Activated CD8-positive, alpha-beta memory T cell treated with anti-CD3 and anti-CD28 coated beads for 4 hours (primary cell): ENCODE measurements at places on chromosomes 6 and 20.

- DNase-seq, result no peak
Measured at GRCh38 chr6:5471637-5472398, 210.5 kb downstream of the FARS2 start.

GRCh38 chr6:150937132-150937906, 71.8 kb downstream of the MTHFD1L start:
- DNase-seq, result no peak

- no peak for DNase-seq
Measured at GRCh38 chr6:170378502-170378901, 71.9 kb downstream of the FAM120B start.

DNA sequence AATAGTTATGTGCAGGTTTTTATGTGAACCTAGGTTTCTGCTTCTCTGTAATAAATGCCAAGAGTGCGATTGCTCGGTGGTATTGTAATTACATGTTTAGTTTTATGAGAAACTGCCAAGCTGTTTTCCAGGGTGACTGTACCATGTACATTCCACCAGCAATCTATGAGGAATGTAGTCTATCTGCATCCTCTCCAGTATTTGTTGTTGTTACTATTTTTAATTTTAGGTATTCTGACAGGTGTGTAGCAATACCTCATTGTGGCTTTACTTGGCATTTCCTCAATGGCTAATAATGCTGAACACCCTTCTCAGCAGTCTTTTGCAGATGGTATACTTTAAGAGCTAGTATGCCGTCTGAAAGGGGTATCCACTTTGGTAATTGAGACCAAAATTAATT, 142.1 kb downstream of the BMP2 start:
- no peak for DNase-seq

DNA sequence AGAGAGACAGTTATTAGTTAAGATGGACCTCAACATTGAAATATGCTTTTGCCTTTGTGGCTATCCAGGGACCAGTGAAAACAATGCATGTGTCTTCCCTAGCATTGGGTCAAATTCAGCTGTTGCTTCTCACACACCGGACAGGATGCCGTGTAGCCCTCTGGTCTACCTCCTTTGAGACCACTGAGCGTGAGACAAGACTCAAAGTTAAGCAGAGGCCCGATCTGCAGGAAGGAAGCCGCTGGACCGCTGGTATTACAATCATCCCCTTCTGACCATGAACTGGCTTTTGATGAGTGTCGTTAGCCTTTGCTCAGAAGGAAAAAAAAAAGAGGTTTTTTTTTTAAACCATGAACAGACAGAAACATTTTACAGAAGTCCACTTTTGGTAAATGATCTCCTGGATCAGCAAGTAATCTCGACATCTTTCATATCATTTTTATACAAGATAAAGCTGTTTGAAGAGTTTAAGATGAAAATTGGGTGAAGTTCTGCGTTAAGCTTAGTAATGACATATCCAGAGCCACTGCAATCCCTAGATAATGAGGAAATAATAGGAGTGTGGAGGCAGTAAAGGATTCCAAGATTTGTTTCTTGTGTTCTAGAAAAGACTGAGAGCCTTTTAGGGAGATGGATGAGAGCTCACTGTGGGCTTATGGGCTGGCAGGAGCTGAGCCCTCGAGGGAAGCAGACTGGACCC, 622.8 kb downstream of the QKI start:
- DNase-seq, result no peak

- DNase-seq, result no peak
Measured at GRCh38 chr6:160015778-160016684, 47.1 kb downstream of the IGF2R start.

- no peak for DNase-seq
Measured at GRCh38 chr6:107533415-107534059, 43.6 kb downstream of the SOBP start.

DNA sequence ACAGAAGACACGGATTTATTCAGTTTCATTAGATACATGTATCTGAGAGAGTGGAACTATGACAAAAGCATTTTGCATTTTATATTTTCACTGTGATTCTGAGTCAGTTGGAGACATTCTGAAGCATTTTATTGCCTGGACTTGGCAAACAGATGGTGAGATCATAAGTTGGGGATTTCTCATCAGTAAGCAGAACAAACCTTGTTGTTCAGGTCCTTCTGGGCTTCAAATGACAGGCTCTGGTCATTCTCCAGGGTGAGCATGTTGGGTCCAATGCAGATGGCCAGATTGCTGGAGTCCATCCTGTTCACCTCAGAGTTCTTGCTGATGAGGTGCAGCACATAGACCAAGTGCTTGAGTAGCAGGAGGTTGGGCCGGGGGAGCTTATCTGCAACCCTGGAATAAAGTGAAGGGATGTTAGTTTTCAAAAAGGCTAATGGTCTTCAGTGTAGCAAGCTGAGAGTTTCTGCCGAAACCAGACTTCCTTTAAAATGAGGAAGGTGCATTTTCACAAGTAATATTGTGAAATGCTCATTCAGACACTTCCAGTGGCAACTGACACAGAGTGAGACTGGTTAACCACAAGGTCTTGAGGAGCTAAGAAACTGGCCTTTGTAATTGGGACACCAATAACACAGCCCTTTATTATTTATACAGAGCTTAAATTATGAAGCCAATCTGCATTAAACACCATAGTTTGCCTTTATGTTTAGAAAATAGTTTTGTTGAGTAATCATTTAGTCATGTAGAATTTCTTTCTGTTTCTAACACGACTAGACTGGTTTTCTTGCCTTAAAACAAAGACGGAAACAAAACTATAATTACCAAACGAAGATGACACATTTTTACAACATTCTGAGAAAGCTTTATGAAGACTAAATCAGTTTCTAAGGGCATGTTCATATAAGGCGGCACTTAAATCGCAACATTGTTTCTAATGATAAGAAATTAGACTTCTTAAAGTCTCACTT, 5.6 kb downstream of the TAGAP start:
- DNase-seq, result no peak

- no peak for DNase-seq
Measured at GRCh38 chr20:14919501-14920081, 582.2 kb upstream of the FLRT3 start.

DNA sequence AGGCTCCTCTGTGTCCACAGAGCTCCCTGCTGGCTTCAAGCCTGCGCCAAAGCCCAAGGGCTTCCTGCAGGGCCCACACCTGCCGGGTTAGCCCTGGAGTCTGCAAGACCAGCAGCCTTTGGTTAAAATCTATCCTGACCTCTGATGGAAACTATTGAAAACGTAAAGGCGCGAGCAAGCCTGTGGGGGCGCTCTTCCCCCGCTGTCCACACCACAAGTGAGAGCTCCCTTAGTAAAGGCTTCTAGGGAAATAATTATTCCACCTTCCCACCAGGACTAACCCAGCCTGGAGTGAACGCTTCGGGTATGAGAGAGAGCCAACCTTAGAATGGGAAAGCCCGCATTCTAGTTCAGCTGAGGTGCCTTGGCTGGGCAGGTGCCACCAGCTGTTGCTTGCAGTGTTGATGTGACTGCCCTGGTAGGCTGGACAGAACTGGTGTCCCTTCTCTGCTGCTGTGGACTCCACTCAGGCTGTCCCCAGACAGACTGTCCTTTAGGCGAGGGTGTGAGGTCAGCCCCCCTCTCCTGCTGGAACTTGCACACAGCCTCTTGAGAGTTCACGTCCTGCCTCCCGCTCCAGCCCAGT, 68.7 kb downstream of the SYTL3 start:
- no peak for DNase-seq

- no peak for DNase-seq
Measured at GRCh38 chr20:16587066-16587465, 13.8 kb upstream of the KIF16B start.

DNA sequence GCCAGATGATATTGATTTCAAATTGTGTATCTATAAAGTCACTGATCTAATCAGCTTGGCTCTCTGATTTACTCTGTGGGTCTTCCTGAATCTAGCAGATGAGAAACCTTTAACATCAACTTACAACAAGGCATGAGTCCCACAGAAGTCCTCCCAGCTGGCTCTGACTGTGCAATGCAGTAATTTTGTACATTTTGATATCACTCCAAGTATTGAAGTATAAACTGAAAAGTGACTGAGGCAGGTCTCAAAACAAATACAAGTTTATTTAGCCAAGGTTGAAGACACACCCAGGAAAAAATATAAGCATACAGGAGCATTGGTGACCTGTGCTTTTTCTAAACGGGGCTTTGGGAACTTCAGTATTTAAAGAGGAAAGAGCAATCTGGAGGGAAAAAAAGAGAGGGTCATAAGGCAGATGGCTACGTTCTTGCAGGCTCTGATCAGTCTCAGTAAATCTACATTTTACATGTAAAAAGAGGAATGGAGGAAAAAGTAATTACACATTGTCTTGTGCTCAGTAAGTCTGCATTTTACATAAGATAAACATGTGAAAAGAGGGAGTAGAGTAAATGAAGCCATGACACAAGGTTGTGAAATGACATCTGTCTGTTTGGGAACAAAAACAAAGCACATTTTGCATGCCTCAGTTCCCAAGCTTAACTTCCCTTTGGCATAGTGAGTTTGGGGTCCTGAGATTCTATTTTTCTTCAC, 59.5 kb downstream of the CRYBG1 start:
- DNase-seq, result no peak

GRCh38 chr6:33207552-33208090, 679 bp upstream of the RING1 start:
- DNase-seq, result no peak

DNA sequence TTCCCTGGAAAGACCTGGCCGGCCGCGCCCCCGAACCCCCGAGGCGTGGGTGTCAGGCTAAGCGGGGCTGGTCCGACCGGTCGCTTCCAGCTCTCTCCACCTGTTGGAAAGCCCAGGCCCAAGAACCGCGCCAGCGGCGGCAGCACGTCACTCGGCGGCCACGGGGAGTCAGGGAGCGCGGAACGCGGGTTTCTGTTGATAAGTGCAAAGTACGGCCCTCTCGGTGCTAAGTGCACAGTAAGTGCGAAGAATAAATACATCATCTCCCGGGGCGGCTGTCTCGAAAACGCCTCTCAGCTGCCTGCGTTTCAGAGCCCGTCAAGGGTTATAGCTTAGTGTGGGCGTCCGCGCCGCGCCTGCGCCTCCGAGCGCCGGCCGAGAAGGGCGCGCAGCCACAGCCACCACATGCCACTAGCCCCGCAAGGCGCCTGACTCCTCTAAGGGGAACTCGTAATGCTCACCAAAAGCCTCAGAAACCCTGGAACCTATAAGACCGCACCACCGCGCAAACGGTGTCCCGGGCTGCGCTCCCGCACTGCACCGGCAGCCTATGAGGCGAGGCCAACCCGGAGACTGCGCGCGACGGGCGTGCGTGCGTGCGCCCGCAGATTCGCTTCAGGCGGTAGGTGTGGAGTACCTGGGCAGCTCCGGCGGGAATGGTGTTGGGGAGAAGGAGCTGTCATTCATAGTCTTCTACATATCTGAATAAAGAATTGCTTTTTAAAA, 9.2 kb upstream of the TBX18 start:
- DNase-seq, result no peak

DNA sequence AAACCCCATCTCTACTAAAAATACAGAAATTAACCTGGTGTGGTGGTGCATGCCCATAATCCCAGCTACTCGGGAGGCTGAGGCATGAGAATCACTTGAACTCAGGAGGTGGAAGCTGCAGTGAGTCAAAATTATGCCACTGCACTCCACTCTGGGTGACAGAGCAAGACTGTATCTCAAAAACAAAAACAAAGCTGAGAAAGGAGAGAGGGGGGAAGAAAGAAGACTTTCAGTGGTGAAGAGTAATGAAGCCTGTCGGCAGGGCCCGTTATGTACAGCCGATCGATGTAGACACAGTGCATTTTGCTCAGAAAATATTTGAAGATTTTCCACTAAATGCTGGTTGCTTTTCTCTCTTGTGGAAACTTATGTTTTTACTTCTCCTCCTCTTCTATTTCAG, 13.8 kb downstream of the VAPB start:
- DNase-seq, result no peak

DNA sequence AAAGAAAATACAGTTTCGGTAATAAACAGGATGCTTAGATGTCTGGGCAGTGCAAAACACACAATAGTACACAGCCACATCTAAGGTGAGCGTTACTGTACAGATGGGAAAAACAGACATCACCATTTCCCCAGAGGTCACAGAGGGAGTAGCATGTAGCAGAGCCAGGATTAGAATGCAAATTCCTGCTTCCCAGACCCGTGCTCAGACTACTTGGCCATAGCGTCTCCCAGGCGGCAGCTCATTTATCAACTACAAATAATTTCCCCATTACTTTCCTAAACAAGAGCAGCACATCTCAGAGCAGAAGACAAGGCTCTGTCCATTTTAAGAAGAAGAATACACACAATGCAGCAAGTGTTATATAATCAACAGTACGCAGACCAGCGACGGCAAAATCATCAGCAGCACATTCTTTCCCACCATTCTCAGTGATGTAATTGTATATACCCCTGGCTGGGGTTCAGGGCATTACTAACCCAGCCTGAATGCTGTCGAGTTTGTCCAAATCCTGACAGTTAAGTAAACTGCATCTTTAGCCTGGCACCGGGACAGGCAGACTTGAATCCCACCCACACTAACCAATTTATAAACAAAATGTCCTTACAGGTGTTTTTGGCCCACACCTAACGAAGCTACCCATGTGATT, 61.9 kb downstream of the CNKSR3 start:
- DNase-seq, result no peak

DNA sequence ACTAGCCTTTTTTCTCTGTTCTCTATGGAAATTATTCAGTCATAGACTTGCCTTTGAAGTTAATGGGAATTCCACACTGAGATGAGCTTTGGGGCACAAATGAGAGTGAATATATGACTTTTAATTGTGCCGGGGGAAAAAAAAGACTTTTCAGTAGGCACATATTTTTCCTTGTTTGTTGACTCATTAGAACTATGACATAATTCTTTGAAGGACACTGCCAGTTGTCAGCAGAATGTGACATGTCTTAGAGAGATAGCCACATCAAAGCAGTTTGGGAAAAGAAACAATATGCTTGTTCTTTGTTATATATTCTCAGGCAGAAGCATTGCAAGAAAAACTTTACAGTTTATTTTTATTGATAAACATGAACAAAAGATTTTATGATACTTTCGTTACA, 138.3 kb downstream of the COL9A1 start:
- DNase-seq, result no peak

GRCh38 chr6:133699741-133700385, 189.1 kb upstream of the TCF21 start:
- no peak for DNase-seq

DNA sequence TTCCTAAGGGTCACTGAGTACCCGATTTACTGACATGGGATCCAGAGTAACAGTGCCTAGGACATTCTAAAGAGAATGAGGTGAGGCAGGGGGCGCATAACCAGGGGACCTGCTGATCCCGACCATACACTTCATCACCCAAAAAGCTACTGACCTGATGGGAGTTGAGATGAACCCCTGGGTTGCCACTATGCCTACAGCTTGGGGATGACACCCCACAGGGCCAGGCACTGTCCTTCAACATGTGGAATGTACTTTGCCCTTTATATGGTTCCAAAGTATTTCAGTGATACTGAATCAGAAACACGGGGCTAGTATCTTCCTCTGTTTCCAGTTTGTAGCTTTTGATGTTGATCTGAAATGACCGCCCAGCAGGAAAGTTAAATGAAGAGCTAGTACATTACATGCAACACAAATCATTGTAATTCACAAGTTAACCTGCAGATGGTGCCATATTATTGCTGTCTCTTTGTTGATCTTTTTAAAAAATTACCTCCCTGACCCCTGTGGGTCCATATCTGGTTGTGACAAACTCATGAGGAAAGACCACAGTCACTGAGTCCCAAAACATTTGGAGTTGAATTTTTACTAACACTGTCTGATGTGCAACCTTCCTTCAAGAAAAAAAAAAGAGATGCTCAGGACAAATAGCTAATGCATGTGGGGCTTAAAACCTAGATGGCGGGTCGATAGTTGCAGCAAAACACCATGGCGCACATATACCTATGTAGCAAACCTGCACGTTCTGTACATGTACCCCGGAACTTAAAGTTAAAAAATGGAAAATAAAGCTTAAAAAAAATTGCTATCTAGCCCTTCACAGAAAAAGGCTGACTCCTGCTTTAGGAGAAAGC, 42.7 kb upstream of the GCNT2 start:
- DNase-seq, result no peak
